IPS DF 19.7 (cell line): ENCODE measurements at places on chromosomes 2 and 18.

DNA sequence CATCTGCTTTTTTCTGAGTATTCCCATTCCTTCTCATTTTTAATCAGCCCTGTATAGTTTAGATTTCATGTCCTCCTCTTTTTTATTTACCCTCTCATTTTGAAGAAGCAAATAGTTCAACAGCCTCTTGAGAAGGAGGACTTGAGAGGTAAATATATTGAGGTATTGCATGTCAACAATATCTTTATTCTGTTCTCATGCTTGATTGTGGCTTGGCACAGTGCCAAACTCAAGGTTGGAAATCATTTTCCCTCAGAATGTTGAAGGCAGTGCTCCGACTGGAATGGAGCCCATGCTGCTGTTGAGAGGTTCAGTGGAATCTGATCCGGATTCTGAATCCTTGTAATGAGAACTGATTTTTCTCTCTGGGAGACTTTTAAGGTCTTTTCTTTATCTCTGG, 31.0 kb upstream of the GALNT3 start:
- DNase-seq = no peak

- DNase-seq = no peak
These were observed 80.4 kb downstream of the EPB41L3 start for GRCh38 chr18:5463390-5463789.

DNA sequence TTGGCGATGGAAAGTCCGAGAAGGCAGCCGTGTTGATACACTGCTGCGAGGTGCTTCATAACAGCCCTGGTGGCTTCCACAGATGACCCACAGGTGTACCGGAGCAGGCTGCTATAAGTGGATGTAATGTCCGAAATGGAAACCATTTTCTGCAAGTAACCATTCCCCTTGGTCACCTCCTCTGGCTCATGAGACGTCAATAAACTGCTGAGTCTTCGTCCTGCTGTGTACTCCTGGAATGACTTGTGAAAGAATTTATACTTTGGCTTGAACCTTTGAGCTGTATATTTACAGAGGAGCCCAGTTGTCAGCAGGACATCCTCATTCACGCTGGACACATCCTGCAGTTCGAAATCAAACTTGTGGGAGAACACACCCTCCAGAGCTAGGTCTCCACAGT, 14.4 kb downstream of the NLRC4 start:
- DNase-seq = no peak

DNA sequence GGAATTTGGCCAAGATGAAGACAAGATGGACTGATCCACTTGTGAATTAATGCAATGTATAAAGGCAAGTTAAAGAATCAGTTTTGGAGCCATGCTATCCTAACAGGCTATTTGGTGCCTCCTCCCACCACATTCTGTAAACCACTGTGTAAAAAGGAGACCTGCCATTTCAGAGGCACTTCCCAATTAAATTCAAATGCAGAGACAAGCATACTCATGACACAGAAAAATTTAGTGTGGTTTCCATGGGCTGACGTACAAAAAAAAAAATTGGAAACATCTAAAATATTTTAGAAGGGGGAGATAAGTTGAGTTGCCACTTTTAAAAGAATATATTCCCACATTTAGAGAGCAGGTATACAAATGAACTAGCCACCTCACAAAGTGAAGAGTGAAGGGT, 112.1 kb downstream of the TCF4 start:
- no peak for DNase-seq

DNA sequence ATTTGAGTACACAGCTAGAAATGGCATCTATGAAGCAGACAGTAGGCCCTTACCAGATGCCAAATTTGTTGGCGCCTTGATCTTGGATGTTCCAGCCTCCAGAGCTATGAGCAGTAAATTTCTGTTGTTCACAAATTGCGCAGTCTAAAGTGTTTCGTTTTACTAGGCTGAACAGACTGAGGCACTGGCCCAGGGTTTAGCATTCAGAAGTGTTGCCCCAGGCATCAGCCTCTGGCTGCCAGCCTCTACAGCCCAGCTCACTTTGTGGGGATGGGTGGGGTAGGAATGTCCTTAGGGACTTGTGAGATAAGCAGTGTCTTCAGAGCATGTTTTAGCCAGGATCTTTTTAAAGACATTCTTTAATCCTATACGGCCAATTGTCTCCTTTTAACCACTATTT, 51.5 kb upstream of the MGAT5 start:
- no peak for DNase-seq

GRCh38 chr18:59038295-59039039, 101.2 kb upstream of the SEC11C start:
- no peak for DNase-seq

GRCh38 chr2:233423552-233423860, 69.2 kb downstream of the DGKD start:
- DNase-seq = no peak

DNA sequence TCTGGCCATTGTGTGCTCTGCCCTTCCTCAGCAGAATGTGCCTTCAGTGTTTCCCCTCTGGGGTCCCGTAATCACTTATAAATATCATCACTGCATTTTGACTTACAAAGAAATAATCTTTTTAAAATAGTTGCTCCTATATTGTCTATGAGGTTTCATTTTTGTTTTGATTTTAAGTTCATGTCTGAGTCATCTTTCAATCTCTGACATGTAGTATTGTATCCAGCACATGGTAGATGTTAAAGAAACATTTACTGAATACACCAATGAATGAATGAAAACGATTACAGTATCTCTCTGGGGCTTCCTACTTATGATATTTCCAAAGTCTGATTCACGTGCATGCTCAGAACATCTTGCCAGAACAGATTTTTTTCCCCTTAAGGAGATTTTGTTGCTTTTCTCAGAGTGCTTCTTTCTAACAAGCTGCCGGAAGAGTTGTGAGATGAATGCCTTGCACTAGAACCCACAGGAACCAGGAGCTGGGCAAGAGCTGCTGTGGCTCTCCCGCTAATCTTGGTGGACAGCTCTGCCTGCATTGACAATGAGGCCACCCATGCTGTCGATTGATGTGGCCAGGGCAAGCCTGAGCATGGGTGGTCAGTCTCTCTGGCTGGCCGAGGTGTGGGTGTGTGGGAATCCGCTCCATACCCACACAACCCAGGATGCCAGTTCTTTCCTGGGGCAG, 199.4 kb downstream of the CYRIA start:
- no peak for DNase-seq

DNA sequence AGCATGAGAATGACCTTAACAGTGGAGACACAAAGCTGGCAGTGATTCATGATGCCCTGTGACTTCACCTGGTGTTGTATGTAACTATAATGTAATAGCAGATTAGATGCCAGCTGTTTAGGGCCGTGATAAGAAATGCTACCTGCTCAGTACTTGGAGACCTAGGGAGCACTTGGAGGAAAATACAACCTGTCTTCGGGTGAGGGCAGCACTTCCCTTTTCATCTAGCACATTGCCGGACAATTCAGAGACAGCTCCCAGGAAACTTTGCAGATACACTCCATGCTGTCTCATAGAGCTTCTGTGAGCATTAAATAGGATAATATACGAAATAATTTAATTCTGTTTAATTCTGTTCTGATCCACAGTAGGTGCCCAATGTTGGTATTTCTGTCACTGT, 668.5 kb downstream of the TSN start:
- no peak for DNase-seq

DNA sequence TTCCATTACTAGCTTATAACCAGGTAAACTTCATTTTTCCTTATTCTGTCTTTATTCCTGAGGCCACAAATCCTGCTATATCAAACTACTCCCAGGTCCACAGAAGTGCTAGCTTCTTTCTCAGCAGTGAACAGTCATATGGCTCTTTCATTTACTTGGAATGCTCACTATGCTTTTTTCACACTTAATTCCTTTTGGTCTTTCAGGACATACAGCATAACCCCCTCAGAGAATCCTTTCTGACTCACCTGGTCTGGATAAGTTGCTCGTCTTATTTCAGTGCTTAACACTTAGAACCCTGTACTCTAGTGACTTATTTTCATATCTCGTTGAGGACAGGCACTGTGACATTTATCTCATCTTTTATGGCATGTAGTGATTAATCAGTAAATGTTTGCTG, 325.0 kb upstream of the UBE2E3 start:
- DNase-seq = no peak

DNA sequence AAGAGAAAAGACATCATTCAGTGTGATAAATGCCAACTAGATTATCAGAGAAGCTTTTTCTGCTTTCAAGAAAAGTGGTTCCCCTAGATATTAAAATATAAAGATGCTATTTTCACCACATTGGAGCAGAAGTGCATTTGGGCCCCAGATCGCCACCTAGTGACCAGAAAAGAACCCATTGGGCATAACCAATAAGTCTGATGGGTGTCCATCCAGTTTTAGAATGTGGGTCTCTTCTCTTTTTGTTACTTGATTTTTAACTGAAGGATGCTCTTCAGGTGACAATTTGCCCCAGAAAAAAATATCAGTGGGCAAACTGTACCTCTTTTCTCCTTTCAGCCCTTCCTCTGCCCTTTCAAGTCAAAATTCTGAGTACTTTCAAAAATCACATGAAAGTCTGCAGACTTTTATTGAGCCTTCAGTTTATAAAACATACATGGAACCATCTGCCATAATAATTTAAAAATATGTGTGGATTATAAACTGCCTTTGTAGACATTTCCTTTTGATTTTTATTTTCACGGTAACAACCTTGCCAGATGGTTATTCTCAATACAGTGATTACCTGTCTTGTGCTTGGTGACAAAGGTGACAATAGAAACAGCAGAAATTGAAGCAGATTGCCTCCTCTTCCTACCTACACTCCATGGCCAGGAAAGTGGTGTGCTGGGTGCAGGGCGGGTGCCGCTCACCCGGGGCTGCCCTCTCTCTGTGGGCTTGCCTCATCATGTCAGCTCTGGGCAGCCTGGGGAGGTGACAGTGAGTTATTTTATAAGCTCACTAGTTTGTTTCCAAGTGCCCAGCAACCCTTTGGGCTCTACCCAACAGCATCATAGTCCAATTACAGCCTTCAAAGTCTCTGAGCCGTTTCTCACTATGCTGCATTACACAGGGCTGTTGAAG, 124.5 kb downstream of the DCDC2C start:
- DNase-seq = no peak

GRCh38 chr2:211368467-211368866, 812.1 kb downstream of the CPS1 start:
- DNase-seq = no peak

- no peak for DNase-seq
These were observed 8.0 kb downstream of the ABCB11 start for GRCh38 chr2:169023161-169023560.

DNA sequence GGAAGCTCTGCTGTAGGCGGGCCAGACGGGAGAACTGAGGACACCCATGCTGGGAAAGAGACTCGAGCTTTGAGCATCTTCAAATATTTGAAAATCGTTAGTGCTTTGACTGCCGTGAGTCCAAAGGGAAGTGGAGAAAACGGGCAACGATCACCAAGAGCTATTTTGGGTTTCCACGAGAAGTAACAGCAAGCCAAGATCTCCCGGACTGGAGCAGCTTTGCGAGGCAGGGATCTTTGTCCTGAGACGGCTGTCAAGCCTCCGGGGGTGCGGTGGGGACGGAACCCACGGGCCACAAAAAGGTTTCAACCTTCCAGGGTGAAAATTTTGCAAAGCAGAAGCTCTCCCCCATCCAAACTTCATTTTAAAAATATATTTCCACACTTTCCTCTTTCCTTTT, 195.8 kb downstream of the NDUFA10 start:
- DNase-seq = no peak

- DNase-seq = no peak
These were observed 590.7 kb downstream of the FBXO15 start for GRCh38 chr18:73556904-73557303.

DNA sequence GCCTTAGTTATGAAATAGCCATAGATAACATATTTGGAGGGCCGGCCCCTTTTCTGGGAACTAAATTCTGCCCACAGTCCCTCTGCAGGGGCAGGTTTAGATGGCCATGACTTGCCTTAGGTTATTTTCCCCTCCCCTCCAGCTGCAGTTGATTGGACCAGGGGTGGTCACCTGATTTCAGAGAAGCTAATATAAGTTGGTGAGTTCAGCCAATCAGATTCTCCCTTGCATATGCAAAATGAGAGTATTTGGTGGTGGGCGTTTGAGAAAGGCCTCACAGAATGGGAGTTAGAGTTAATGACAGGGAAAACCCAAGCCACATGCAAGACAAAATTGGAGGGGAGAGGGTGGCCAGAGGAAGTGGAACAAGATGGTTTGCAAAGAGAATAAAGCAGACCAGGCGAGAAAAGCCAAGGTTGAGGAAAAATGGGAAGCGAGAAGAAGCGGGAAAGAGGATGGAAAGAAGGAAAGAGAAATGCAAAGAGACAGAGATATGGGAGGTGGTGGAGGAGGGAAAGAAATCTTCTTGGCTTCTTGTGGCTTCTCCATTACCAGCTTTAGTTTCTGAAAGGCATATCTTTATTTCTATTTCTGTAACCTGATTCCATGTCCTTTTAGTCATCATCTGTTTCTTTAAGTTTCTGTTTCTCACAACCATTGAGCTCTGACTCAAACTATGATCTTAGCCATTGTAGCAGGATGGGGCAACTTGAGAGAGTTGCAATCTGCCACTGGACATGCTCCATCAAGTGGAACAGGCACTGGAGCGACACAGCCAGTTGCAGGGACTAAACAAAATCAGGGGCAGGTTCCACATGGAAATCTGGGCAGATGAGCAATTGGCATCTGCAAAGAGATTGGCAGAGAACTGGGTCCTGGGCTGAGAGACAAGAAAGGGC, 108.1 kb upstream of the SIX3 start:
- DNase-seq = no peak

DNA sequence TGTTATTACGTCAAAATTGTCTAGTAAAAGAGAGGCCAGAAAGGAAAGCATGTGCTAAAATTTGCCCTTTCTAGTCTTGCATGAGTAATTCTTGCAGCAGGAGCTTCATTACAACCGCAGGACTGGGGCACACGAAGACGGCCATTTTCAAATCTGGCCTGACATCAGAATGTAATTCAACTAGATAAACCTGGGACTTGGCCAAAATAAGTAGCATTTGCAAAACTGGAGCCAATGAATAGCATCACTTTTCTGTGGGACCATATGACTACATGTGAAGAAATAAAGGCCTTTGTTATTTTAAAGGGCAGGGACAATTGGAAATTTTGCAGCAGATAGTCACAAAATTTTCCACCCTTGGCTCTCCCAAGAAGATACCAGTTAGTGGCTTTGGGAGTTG, 3.0 kb upstream of the FZD7 start:
- no peak for DNase-seq

DNA sequence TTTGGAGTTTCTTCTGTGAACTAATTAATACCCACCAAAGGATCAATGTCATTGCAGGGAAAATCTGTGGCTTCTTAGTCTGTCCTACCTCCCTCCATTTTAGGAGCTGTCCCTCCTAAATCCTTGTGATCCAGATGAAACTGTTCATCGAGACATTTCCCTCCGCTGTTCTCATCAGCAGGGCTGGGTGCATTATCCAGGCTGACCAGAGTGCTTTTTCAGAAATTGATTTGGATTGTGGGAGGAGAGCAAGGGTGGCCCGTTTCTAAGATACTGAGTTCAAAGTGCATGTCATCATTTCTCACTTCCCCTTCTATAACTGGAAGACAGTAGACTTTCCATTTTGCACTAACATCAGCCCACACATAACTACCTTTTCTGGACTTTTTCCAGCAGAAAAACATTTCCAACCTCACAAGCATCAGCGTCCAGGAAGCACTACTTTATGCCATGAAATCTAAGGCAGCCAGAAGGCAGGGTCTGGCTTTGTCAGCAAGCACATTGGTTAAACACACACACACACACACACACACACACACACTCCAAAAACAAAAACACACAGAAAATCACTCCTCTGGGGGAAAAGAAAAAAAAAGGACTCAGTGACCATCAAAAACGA, 94.1 kb downstream of the ANKRD44 start:
- no peak for DNase-seq
